ENCODE measurements at places on chromosomes 12 and 14. TPM values are rescaled to one million over a fixed set of nuclear protein-coding genes. Genes with fewer than 3 reads are reported as not detected.

The CCDC175 gene
- total RNA-seq: not detected

The OTOGL gene
- 0.20 TPM for total RNA-seq

The DBX2 gene
- not detected for total RNA-seq

The BEGAIN gene
- total RNA-seq: not detected

The GNG2 gene
- 81.7 TPM for total RNA-seq

The ZBTB42 gene
- total RNA-seq: 0.88 TPM

The TSPAN11 gene
- total RNA-seq: 0.48 TPM

All from RPMI7951 (cell line).